ENCODE measurements at places on chromosomes 5 and 9.

GRCh38 chr5:156330141-156330870 lies 3.3 kb downstream of the SGCD start:
- DNase-seq = no peak

DNA sequence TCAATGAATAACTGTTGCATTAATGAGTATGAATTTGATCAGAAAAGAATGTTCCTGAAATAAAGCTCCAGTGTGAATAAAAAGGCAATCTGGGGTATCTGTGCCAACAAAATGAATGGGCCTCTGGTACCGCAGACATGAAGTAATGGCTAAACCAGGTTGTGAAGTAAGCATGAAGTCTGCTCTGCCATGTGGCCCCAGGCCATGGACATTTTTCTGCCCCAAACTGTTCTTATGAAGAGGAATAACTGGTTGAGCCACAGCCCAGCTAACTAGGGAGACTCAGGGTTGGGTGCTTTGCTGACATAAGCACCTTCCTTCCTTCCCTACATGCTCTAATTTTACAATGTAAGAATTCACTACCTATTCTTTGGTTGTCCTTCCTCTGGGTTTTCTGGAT lies 147.4 kb upstream of the LRRTM2 start:
- no peak for DNase-seq

DNA sequence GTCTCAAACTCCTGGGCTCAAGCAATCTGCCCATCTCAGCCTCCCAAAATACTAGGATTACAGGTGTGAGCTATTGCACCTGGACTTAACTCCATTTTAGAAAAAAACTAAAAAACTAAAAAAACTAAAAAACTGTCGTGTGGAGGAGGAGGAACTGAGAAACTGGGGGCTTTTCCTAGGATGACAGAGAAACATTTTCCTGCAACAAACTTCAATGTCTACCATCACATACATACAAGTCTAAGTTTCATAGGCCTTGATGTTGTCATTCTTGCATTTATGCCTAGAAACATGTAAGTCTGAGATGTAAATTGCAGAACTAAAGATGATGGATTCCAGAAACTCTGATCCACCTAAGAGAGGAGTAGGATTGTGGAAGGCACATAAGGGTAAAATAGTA lies 556.8 kb downstream of the RAB3C start:
- DNase-seq = no peak

GRCh38 chr5:157965040-157965678 lies 106.2 kb upstream of the CLINT1 start:
- no peak for DNase-seq

DNA sequence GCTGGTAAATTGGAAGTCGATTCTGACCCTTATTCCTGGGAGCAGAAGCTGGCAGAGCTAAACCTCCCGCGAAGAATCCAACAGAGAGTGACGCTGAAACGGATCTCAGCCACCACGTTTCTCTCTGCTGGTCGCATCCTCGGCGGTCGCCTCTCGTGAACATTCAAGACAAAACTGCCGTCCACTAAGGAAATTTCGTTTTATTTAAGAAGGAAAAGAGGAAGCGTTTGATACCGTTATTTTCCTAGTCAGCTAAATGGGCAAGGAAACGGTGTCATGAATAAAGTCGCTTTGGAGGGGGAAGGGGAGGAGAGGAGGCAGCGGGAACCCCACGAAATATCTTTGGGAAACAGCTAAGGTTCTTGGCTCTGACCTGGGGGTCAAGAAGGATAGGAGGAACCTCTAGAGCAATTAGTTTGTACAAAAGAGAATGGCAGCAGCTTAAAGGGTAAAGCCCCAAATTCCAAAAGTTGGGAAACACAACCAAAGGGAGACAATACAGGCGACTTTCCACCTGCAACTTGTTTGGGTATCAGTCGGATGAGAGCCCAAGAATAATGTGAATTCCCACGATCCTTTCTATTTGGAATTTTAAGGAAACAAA lies 1.9 kb downstream of the FOXB2 start:
- DNase-seq = no peak

DNA sequence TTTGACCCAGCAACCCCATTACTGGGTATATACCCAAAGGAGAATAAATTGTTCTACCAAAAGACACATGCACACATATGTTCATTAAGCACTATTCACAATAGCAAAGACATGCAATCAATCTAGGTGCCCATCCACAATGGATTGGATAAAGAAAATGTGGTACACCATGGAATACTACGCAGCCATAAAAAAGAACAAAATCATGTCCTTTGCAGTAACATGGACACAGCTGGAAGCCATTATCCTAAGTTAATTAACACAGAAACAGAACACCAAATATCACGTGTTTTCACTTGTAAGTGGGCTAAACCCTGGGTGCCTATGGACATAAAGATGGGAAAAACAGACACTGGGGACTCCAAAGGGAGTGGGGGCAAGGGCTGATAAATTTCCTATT lies 46.6 kb downstream of the KLHL3 start:
- DNase-seq = no peak

- no peak for DNase-seq
These were observed 49.5 kb downstream of the TRIM32 start for GRCh38 chr9:116736399-116737151.

GRCh38 chr9:15221746-15222145 lies 85.3 kb downstream of the TTC39B start:
- no peak for DNase-seq

DNA sequence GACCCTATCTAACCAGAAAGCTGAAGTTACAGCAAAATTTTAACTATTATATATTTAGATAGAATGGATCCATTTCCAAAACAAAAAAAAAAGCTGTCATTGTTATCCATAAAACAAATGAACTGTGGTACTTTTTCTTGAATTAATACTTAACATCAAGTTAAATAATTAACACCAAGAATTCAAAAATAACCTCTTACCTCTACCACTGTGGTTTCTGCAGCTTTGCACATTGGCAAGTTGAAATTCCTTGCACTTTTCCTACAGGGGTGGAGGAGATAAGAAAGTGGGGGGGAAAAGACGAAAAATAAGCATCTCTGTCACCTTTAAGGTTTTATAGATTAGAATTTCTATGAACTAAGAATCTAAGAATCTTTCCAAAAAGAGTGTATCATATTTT lies 30.0 kb downstream of the OXCT1 start:
- DNase-seq = no peak

DNA sequence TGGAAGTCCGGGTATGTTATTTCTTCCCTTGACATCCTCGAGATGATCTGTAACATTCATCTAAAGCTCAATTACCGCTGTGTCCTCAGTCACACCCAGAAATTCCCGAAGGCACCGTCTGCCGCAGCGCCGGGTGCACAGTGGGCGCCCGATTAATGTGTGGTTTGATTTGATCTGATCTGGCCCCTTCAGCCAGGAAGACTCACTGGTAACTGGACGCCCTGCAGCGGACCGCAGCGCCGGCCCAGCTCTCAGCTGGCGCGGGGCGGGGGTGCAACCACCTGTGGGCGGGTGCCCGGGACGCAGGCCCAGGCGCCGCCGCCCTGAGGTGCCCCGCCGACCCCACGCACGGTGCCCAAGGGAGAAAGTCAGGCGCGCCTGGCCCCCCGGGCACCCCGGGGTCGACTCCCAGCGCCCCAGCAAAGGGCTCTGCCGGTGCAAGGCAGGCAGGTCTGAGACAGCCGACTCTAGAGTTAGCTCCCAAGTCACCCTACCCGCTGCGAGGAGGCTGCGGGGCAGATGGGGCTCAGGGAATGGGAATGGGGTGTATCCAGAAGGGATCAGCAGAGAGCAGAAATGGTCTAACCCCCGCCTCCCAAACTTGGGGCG lies 1.7 kb downstream of the EPB41L4B start:
- DNase-seq = no peak

GRCh38 chr5:168790002-168790635 lies 211.0 kb upstream of the PANK3 start:
- no peak for DNase-seq

- DNase-seq = no peak
These were observed 201.2 kb downstream of the ADAMTS12 start for GRCh38 chr5:33690374-33691135.

DNA sequence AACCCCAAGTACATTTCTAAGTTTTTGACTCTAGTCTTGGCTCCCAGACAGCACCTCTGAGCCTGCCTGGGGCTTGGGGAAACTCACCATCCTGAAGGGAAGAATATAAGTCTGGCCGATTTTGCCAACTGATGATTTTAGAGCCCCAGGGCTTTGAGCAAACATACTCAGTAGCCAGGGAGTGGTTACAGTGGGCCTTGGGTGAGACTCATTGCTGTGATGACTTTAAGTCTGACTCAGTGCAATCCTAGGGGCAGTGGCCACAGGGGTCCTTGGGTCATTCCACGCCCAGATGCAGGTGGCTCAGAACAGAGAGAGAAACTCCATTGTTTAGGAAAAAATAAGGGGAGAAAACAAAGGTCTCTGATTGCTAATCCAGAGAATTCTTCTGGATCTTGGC lies 312.0 kb upstream of the EDIL3 start:
- DNase-seq = no peak

GRCh38 chr9:127833555-127833954 lies 20.9 kb downstream of the ENG start:
- no peak for DNase-seq

DNA sequence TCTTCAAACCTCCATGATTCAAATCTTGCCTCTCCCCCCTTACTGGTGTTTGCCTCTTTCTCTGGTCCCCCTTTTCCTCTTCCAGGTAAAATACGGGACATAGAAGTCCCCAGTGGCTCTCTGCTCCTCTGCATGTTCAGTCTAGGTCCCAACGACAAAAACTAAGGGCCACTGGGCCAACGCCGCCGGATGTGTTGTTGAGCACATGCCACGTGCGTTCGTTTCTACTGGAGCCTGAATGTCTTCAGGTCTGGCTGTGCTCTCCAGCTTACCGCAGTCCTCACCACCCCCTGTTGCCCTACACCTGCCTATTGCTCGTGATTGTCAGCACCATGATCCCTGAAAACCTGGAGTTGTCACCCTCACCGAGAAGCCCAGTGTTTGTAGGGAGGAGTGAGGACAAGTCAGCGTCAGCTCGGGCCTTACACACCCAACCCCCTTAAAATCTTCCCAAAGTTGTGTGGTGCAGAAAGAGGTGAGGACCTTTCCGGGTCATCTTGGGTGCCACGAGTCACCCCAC lies 2.8 kb upstream of the ADAMTS2 start:
- DNase-seq = no peak

DNA sequence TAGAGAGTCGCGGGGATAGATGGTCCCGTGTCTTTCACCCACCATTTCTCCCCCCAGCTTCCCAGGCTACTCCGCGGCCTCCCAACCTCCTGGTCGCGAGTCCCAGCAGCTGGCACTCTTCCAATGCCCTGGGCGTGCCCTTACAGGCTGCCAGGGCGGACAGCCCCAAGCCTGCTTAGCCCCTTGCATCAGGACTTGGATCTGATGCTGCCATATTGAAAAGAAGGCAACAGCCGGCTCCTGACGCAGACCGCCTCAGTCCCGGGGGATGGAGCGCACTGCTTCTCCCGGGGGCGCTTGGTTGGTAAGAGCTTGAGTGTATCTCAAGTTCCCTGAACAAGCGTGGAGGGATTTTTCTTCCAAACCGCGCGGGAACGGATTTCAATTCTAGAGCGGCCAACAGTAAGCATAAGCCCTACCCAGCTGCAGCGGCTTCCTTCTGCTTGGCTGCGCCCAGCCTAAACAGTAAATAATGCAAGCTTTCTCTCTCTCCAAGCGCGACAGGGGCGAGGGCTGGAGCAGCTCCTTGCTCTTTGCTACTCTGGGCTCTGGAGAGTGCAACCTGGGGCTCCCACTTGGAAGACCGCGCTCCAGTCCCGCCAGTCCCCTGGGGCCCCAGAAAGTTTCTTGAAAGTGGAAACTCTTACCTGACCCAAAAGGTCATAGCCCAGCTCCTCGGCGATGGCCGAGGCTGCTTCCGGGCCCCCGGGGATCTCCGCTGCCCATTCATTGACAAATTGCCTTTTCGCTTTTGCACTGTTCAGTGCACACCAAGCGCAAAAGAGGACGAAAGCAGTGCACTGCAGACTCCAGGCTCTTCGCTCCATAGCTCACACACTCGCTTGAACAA lies 607 bp downstream of the PCSK1 start:
- no peak for DNase-seq

- DNase-seq = peak; percentile 60
These were observed 935 bp upstream of the ZNF367 start for GRCh38 chr9:96418920-96419690.

GRCh38 chr9:136787690-136788400 lies 3.3 kb upstream of the TMEM141 start:
- peak; percentile 65 for DNase-seq

- no peak for DNase-seq
These were observed 46.6 kb downstream of the CFAP95 start for GRCh38 chr9:69867081-69867814.

DNA sequence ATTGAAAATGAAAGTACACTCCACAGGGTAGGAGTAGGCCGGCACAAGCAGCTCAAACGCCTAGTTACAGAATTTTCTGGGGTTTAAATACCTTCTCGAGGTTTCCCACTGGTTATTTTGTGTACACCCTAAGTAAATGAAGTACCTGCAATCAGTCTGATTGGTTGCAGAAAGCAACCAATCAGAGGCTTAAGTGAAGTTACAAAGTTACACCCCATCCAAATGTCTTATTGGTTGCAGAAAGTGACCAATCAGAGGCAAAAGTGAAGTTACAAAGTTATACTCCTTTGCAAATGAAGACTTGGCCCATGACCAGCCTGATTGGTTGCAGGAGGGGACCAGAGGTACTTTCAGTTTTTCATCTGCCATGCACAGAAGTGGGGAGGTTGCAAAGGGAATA lies 33.2 kb upstream of the ERAP2 start:
- DNase-seq = no peak

DNA sequence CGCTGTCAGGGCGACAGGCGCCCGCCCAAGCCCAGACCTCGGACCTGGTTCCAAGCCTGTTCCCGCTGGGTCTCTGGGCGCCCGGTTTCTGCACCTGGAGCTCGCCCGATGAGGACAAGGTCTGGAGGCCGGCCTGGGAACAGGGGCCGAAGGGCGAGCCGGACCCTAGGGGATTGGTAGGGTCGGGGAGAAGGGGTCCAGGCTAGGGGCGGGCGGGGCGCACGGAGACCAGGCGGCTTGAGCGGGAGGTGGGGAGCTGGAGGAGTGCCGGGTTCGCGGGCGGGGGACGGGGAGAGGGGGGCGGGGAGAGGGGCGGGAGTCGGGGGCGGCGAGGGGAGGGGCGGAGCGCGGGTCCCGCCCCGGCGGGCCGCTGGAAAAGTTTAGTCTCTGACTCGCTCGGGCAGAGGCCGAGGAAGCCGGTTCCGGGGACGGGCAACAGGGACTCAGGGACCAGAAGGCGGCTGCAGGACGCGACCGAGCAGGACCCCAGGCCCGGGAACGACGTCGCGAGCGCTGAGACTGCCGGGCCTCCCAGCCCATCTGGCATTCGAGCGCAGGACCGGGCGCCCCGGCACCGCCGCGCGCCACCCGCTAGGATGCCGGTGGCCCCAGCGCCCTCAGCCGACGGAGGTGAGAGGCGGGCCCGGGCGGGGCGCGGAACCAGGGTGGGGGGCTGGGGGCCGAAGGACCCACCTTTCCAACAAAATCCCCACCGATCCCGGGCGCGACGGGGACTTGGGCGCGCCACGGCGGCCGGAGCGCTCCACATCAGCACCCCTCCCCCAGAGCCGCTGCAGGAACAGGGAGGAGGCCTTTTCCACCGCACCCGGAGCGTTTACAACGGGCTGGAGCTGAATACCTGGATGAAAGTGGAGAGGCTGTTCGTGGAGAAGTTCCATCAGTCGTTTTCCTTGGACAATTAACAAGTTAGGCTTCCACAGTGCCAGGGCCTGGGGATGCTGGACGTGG lies at the start of gene S1PR3:
Gene S1PR3, plus strand, starts transcription at position 403 of the 969 bp plus-strand sequence. CDS start 9,733 bp downstream, outside the sequence.
- DNase-seq = no peak

- no peak for DNase-seq
These were observed 12.3 kb downstream of the PCBD2 start for GRCh38 chr5:134917070-134917815.

- no peak for DNase-seq
These were observed 156.5 kb downstream of the CDH9 start for GRCh38 chr5:26881901-26882300.
